ENCODE measurements at places on chromosomes 7 and 10.

- DNase-seq = no peak
Observed at GRCh38 chr10:63115732-63116383, 17.3 kb upstream of the NRBF2 start.

- no peak for DNase-seq
Observed at GRCh38 chr7:32639122-32639521, 143.8 kb downstream of the AVL9 start.

- no peak for DNase-seq
Observed at GRCh38 chr10:21130683-21131442, 233.8 kb upstream of the NEBL start.

GRCh38 chr10:24706479-24707118, 17.1 kb downstream of the ARHGAP21 start:
- peak; percentile 40 for DNase-seq

DNA sequence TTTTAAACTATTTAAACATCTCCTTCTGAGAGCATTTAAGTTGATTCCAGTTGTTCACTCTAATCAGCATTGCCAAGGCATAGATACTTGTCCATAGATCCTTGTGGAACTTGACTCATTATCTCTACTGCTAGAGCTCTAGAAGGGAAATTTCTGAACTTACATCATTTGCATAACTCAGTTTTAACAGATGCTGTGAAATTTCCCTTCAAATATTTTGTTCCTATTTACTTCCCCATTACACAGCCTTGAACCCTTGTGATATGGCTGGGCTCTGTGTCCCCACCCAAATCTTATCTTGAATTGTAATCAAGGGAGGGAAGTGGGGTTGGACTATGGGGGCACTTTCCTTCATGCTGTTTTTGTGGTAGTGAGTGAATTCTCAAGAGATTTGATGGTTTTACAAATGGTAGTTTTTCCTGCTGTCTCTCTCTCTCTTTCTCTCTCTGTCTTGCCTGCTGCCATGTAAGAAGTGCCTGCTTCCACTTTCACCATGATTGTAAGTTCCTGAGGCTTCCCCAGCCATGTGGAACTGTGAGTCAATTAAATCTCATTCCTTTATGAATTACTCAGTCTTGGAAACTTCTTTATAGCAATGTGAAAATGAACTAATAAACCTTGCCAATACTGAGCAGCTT, 25.4 kb downstream of the INSIG1 start:
- DNase-seq = no peak

DNA sequence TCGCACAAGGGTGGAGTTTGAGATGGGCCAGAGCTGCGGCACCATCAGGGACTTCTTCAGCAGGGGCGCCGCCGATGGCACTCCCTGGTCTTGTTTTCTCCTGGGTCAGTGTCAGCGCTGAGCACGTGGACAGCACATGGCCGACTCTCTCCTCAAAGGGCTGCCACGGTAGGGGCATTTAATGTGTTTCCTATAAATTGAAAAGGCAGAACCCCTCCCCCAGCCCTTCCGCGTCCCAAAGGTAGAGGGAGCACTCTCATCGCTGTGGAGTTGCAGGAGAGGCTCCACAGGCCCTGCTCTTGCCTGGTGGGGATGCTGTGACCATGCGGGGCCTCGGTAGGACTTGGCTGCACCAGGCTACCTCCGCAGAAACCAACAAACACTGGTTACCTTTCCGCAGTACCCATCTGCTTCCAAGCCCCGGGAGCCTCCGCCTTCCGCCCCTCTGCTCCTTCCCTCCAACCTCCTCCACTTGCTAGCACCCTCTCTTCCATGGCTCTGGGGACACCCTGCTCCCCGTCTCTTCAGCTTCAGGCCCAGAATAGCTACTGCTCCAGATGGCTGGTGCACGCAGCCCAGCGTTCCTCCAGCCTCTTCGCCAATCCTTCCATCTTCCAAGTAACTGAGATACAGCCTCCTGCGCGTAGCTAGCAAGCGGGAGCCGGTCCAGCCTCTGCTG, 166.3 kb upstream of the ADCY1 start:
- DNase-seq = peak; percentile 10

- DNase-seq = no peak
Observed at GRCh38 chr10:45197816-45198485, 117.5 kb downstream of the OR13A1 start.

DNA sequence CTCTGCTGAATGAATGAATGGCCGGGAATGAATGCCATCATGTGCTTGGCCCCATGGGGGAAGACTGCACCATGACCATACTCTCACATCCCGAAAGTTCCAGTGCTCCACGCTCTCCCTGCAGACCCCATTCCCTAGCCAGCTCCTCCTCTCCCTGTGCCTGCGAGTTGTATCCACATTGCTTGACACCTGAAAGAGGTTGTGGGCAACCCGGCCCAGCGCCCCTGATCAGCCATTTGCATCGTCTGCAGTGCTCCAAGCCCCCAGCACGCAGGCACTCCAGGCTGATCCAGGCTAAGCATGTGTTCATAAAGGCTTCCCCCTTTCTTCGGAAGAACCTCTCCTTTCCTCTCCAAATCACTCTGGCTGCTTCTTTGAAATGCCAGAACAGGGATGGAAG, 354.4 kb upstream of the MKI67 start:
- no peak for DNase-seq

DNA sequence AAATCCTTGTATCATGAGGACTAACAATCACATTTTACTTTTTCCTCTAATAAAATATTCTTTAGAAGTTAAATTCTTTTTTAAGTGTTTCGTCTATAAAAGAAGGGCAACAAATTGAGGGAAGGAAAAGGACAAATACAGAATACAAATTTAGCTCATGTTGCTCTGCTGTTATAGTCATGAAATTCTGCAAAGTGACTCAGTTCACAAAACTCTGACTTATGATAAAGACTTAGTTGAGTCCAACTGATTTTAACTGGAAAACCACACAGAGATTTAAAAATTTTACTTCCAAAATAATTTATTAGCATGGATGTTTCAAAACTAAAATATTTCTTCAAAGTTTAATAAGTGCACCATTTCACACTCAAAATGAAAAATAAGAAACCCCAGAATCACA, 75.0 kb upstream of the GPR22 start:
- DNase-seq = no peak

DNA sequence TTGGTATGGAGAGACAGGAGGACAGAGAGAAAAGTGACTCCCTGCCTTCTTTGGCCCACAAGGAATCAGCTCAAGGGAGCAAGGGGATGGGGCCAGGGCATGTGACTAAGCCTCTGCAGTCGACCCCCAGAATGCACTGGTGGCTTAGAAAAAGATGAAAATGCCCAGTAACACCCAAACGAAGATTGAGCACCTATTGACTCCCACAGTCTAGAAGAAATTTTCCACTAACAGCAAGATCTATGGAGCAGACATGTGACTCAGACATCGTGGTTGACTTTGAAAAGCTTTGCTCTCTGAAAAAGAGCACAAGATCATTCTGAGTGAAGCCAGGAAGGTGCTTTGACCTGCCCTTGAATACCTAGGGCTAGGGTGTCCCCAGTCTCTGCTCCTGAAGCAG, 586.0 kb downstream of the CALN1 start:
- no peak for DNase-seq

DNA sequence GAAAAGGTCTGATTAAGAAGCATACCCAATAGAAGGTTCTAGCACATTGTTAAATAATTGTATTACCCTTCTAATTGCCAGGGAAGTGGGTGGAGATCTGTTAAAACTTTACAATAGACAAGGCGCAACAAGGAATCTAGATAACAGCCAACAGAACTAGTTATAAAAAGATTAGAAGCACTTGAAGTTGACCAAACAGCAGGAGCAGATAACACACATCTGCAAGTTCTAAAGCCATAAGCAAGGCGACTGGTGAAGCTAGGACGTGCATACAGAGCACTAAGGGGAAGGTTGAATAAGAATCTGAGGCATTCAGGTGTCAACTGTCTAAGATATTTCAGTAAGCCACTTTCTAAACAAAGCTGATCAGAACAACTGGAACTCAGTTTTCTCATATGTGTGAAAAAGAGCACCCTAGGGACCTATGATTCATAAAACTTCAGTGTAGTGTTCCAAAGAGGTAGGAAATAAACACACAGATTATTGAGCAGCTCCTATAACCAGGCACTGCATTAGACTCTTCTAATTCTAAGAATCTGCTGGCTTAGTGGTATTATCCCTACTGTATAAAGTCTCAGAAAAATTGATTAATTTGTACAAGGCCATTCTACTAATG, 111.2 kb downstream of the SAMD9 start:
- no peak for DNase-seq

- no peak for DNase-seq
Observed at GRCh38 chr7:157932498-157933218, 595.9 kb downstream of the DNAJB6 start.

- no peak for DNase-seq
Observed at GRCh38 chr7:2775376-2775775, 68.7 kb downstream of the GNA12 start.

GRCh38 chr7:21944616-21945453, 864 bp downstream of the CDCA7L start:
- DNase-seq = peak; percentile 43

DNA sequence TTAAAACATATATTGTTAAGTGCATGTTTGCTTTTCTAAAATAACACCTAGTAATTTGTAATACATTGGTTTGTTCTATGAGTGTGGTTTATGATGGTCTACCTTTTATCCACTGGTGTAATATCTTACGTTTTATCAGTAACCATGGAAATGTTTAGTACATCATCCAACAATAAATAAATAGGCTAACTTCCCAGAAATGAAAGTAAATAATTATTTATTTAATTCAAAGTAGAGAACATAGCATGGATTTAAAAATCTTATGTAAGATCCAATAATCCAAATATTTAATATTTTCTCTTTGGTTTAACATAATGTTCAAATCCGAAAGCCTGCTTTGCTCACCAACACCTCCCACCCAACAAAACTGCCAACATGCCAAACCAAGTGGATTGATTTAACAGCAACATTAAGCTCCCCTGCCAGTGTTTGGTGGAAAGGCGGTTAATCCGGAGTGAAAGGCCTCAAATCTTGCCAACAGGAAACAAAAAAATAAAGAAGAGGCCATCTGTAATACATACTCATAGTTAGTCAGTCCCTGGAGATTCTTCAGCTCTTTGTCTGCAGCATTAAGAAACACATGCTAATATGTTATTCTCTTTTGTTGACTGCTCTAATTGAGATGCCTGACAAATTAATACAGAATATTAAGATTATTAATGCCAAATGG, 897.8 kb downstream of the CNTNAP2 start:
- no peak for DNase-seq

DNA sequence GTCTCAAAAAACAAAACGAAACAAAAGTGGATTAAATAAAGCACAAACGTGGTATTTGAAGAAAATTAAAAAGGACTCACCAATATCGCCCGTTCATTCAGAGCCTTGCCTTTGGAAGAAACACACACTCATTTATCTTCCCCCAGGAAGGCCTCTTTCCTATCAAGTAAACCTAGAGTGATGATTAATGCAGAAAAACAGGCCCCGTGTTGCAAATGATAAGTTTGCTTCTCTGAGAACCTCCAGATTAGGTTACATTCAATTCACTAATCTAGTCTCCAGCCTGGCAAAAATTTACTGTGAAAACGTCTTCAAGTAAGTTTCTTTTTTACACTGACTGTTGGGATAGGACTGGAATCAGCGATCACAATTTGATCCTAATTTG, 78.0 kb upstream of the C1GALT1 start:
- DNase-seq = no peak

- DNase-seq = no peak
Observed at GRCh38 chr7:29998489-29998888, 8.9 kb upstream of the SCRN1 start.

DNA sequence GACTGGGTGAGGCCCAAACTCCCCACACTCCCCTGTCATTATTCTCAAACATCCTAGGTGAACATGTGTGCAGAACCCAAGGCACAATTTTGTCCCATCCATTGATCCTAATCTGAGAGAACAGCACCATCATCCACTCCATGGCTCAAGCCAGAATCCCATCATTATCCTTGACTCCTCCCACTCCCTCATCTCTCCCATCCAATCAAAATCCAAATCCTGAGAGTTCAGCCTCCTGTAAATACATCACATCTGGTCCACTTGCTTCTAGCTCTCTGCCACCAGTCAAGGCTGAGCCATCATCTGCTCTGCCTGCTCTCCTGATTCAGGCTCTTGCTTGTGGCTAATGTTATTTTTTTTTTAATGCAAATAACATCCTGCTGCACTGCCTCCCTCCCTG, 75.9 kb upstream of the SLF2 start:
- no peak for DNase-seq

DNA sequence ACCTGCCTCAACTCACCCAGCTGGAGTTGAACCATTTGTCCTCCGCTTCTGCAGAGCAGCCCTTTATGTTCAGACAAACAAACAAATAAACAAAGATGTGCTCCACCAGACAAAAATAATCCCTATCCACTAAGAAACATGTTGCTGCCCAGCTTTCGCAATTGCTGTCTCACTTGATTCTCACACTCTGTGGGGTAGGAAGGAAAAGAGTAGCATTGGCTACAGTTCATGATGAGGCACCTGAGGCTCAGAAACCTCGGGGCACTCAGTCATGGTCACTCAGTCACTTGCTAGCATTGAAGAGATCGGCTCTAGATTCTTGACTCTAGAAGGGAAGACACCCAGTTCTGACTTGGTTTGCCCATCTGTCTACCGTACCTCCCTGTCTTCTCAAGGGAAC, 88.0 kb upstream of the ZMIZ1 start:
- no peak for DNase-seq

GRCh38 chr10:15485684-15486316, 114.7 kb upstream of the FAM171A1 start:
- no peak for DNase-seq

GRCh38 chr10:123563581-123563855, 102.6 kb upstream of the GPR26 start:
- no peak for DNase-seq

- DNase-seq = no peak
Observed at GRCh38 chr7:22849662-22850061, 27.0 kb upstream of the TOMM7 start.
